Osteocyte (in vitro differentiated cells): ENCODE measurements at places on chromosomes 1 and 21. TPM values are rescaled to one million over a fixed set of nuclear protein-coding genes. Genes with fewer than 3 reads are reported as not detected.

The AQP10 gene
- not detected in 2 replicates for total RNA-seq

The UBIAD1 gene
- 19.0 and 21.2 TPM in 2 replicates for total RNA-seq

The C1QA gene
- not detected in 2 replicates for total RNA-seq

DNA sequence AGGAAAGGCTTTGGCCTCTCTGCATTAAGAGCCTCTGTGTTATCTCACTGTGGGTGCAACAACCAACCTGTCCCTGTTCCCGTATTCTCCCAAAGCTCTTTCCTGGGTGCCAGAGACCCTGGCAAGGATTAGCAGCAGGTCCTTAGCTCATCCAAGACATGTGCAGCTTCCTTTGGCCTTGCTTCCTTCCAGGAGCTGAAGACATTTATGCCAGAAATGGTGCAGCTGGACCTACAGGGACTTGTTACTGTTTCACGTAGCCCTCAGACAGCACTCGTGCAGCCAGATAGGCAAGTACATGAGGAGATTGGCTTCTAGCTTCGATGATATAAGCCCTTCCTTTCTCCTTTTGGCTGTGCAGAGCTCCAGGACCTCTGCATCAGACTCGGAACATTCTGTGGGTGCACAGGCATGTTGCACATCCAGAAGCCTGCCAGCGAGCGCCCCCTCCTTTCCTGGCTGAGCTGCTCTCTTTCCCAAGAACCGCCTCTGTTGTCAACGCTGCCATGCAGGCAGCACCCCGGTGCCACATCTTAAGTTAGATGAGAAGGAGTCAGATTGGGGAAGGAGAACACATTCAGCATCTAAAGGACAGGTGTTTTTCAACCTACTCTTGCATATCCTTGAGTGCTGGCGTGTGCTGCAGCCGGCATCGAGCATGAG is 284.5 kb upstream of the PLXNA2 start:
- peak; percentile 80 for DNase-seq

DNA sequence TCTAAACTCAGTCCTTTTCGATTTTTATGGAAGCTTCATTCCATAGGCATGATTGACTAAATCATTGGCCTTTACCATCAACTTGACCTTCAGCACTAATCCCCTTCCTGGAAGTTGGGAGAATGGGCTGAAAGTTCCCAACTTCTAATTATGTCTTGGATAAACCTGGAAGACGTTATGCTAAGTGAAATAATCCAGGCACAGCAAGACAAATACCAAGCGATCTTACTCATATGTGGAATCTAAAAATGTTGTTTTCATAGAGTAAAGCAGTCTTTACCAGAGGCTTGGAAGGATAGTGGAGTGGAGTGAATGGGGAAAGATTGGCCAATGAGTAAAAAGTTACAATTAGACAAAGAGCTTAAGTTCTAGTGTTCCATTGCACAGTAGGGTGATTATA is 1453.2 kb downstream of the PLA2G4A start:
- DNase-seq = no peak

DNA sequence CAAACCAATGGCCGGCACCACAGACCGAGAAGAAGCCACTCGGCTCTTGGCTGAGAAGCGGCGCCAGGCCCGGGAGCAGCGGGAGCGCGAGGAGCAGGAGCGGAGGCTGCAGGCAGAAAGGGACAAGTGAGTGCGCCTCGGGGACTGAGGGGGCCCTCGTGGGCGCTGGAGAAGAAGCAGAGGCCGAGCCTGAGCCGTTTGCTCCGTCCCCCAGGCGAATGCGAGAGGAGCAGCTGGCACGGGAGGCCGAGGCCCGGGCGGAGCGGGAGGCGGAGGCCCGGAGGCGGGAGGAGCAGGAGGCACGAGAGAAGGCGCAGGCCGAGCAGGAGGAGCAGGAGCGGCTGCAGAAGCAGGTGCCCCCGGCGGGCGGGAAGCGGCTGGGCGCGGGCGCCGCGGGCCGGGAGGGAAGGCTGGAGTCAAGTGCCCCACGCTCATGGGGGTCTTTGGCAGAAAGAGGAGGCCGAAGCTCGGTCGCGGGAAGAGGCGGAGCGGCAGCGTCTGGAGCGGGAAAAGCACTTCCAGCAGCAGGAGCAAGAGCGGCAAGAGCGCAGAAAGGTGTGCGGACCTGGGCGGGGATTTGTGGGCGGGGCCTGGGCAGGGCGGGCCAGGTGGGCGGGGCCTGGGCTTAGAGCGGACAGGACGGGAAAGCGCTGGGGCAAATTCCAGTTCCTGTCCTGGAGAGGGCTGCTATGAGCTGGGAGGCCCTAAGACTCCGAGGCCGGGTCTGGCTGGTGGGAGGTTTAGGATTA is 22.7 kb downstream of the MAP7D1 start:
- DNase-seq = no peak

DNA sequence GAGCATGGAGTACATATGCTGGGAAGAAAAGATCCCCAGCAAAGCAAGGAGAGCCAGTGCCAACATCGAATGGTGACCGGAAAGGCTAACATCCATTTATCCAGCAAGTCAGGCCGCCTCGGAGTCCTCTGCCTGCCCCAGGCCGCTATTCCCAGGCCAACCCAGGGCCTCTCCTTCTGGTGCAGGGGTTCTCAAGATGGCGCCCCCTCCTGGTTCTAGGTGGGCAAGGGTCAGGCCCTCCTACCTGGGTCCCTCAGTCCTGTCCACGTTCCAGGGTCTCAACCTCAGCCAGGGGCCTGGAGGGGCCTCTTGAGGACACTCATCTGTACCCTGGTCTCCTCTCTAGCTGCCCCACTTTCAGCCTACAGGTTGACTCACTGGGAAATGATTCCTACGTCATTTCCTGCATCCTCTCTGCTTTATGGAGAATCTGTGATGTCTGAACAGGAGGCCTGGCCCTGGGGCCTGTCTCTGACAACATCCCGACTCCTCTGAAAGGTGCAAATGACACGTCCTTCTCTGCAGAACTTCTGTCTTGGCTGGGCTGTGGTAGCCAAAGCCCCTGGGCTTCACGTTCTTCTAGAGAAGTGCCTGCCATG is 145.3 kb downstream of the PSMG1 start:
- no peak for DNase-seq

GRCh38 chr1:156744786-156745419 is 4.0 kb upstream of the MRPL24 start:
- DNase-seq = no peak

GRCh38 chr21:32360401-32360975 is 32.3 kb downstream of the URB1 start:
- no peak for DNase-seq

- DNase-seq = peak; percentile 94
These were observed 18.1 kb downstream of the GPR157 start for GRCh38 chr1:9110669-9111356.

GRCh38 chr1:90963651-90964050 is 58.2 kb downstream of the ZNF644 start:
- no peak for DNase-seq

GRCh38 chr1:29469457-29469856 is 233.1 kb downstream of the PTPRU start:
- DNase-seq = no peak

- no peak for DNase-seq
These were observed 11.3 kb upstream of the BMP8B start for GRCh38 chr1:39799770-39800470.

GRCh38 chr1:224730965-224731364 is 114.8 kb downstream of the CNIH3 start:
- no peak for DNase-seq

- DNase-seq = no peak
These were observed 220.2 kb downstream of the TGFB2 start for GRCh38 chr1:218565377-218565776.

- DNase-seq = no peak
These were observed 7.6 kb upstream of the NPL start for GRCh38 chr1:182781841-182782586.

- no peak for DNase-seq
These were observed 100.2 kb downstream of the DISP1 start for GRCh38 chr1:222914861-222915632.

DNA sequence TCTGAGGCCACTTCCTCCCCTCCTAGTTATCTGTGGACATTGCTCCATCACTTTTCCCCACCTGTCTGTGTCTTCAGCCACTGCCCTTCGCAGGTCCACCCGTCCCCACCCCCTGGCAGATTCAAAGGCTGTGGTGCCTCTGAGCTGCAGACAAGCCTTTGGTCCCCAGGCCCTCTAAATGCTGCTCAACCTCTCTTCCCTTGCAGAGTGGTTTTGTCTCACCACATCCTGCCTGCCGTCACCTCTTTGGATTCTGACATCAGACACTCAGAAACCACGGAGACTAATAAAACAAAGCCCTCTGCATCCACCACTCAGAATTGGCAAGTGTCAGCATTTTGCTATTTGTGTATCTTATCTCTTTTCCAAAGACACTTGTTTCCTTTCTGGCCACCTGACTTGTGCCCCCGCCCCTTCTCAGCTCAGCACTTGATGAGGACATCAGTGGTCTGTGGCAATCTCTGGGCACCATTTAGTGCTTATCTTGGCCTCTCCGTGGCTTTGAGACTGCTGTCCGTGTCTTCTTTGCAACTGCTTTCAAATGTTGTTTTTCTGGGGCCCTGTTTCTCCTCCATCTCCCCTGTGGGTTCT is 7.7 kb downstream of the CNIH3 start:
- no peak for DNase-seq

GRCh38 chr1:12496154-12496961 is 121.7 kb downstream of the DHRS3 start:
- no peak for DNase-seq
